Neuronal stem cell (in vitro differentiated cells): ENCODE measurements at places on chromosomes 3 and 15.

DNA sequence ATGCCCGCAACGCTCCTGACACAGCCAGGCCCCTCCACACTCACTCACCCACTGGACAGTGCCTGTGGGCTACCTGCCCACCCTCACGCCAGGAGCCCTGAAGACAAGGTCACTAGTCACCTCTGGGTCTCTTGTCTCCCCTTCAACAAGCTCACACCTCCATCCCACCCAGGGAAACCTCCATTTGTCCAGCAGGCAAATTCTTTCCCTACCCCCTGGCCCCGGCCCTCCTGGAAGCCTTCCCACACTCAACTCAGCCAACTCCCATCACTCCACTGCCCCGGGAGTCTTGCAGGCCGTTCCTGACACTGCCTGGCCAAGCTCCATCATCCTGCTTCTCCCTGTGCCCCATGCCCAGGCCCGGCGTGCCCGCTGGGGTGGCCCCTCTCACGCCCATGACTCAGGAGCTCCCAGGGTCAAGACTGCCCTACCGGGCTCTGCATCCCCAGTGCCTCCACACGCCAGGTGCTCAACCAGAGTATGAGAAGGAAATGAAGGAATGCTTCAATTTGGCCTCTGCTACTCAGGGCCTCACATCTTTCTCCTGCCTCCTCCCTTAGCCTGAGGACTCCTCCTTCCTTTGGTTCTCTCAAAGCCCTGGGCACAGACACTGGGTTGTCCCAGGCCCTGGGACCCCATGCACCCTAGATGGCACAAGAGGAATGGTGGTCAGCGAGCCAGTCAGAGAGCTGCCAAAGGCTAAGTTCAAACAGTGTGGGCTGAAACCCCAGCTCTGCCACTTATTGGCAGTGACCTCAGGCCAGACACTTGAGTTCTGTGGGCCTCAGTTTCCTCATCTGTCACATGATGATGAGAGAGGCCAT is 88.6 kb downstream of the SEC22A start:
- no peak for DNase-seq

GRCh38 chr15:62758126-62758951 is 284.2 kb upstream of the TPM1 start:
- DNase-seq, result peak; percentile 44

GRCh38 chr15:40064231-40064894 is 25.4 kb upstream of the SRP14 start:
- no peak for DNase-seq

GRCh38 chr3:18446149-18446825 is 21.1 kb upstream of the SATB1 start:
- no peak for DNase-seq

DNA sequence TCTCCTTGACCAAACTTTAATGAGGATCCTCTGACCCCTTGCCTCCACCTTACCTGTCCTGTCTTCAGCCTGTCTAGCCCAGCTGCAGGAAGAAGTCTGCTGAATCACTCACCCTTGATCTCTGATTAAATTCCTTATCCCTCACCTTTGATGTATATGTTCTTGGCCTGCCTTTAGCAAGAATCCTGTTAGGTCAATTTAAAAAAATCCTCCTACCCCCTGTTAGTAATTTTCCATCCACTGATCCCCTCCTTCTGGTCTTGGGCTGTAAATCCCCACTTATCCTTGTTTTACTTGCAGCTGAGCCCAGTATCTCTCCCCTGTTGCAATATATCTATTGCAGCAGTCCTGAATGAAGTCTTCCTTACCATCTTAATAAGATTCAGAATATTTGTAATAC is 39.0 kb downstream of the MYH15 start:
- no peak for DNase-seq

DNA sequence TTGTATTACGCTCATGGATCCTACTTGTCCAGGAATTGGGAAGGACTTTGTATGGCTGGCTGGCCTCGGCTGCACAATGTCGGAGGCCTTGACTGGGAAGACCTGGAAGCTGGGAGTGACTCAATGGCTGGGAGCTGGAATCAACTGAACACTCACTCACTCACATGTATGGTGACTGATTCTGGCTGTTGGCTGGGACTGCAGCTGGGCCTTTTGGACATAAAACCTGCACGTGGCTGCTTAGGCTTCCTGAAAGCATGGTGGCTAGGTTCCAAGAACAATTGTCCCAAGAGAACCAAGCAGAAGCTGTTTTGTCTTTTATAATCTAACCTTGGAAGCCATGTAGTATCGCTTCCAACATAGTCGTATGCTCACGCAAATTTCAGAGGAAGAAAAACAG is 38.0 kb upstream of the CMTM8 start:
- no peak for DNase-seq

DNA sequence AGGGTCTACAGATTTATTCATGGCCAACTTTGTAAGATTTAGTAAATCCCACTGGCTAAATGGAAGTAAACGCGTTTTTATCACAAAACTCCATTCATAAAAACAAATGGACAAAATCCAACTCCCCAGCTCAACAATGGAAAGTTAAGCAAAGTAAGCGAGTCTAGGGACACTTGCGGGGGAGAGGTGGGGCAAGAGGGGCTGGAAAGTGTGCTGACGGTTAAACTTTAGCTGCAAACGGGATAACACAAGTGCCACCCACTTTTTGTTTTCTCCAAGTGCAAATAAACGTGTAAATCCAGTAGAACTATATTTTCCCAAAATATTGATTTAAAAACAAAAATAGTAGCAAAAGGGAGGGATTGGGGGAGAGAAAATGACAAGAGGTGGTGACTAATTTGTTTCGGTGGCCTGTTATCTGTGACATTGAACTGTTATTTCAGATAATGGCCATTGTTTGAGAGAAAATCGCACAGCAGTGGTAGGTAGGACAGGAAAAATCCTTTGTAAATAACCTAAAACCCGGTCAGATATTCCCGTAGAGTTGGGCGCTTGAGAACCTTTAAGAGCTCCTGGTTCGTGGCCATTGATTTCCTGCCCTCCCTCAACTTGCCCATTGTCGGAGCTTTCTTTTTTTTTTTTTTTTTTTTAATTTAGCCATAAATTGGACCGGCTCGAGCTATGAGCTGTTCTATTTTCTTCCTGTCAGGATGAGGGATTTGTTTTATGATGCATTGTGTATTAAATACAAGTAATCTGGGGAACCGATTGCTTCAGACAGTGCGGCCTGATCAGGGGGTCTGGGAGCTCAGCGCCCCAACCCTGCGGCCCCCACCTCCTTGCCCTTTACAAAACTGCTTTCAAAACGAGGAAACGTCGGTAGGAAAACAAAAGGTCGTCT is 514.8 kb downstream of the MECOM start:
- DNase-seq, result no peak

GRCh38 chr3:46091741-46092701 is 64.7 kb upstream of the XCR1 start:
- no peak for DNase-seq

DNA sequence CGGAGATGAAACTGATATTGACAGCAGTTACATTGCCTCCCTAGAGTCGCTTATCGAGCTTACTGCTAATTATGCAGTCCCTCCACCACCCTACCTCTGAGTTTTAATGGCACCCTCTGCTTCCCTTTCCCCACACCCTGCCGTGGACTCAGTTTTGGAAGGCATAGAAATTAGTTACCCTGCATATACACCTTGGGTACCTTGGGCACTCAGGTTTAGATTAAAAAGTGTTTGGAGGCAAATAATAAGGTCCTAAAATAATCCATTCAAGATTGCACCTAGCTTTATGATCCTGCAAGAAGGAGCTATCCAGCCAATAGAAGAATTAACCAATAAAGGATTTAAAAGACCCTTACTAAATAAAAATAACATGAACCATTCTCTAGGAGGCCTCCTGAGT is 117.8 kb upstream of the AGBL1 start:
- no peak for DNase-seq

- DNase-seq, result no peak
These were observed 9.1 kb downstream of the ZNF280D start for GRCh38 chr15:56724232-56724631.

DNA sequence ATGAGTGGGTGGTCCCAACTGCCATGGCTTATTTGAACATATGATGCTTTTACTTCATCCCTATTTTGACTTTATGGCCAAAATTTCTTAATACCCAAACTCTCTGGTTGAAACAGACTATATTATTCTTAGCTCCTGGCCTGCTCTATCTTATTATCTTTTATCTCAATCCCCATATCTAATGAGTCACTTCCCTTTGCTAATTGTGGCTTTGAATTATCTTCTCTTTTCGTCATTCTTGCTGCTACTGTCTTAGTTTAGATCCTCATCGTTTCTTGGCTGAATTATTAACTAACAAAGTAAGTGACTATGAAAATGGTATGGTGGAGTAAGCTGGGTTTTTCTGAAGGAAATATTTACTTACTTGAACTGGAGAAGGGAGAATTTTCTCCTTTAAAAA is 28.2 kb upstream of the DNAJC19 start:
- no peak for DNase-seq

DNA sequence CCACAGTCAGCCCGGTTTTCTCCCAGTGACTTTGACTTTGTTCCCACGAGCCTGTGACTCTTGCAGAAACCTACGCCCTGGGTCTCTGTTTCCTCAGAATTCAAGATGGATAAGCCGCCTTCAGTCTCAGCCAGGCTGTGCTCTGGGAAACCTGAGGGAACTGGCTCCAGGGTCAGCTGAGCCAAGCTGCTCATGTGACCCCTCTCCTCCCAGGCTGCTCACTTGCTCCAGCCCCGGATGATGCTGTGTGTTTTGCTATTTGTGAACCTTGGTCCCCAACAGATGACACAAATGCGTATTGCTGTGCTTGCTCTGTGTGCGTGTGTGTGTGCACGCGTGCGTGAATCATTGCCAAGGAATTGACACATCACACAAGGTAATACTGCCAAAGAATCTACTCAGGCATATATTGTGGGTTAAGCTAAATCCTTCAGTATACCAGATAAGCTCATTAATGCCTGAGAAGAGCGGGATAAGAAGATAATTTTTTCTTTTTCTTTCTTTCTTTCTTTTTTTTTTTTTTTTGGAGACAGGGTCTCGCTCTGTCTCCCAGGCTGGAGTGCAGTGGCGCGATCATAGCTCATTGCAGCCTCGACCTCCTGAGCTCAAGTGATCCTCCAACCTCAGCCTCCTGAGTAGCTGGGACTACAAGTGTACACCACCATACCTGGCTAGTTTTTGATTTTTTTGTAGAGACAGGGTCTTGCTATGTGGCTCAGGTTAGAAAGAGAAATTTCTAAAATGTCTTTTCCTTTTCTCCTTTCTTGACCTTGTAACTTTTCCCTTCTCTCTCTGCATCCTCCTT is 29.2 kb upstream of the UMPS start:
- no peak for DNase-seq

- DNase-seq, result no peak
These were observed 22.1 kb upstream of the RAD18 start for GRCh38 chr3:8985411-8985831.

DNA sequence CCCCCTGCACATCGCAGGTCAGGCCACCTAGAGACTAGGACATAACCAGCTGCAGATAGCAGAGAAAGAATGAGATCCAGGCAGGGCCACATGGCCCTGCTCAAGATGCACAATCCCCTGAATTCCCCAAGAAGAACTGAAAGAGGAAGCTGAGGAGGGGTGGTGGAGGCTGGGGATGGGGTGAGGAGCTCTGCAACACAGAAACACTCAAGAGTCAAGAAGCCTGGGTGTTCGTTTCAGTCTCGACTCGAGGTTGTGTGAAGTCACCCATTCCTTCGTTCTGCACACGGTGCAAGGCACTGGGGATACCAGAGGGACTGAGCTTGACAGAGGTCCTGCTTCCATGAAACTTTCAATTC is 62.0 kb downstream of the TLE3 start:
- no peak for DNase-seq

GRCh38 chr3:27880969-27881892 is 159.1 kb upstream of the EOMES start:
- no peak for DNase-seq

- DNase-seq, result no peak
These were observed 527.5 kb downstream of the NAALADL2 start for GRCh38 chr3:175386630-175387029.

DNA sequence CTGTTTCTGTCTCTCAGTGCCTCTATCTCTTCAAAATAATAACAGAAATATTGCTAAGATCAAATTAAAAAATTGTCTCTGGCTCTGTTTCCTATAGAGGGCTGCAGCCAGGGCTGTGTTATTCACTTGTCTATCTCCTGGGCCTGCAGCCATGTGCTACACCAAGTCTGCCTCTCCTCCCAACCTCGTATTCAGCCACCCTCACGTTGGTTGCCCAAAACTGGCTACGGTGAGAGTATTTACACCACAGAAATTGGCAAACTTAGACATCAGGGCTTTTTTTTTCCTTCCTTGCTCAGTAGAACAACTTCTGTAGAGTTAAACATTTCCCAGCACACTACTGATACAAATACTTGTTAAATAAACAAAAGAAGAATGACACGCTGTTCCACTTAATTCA is 320.9 kb upstream of the ICE2 start:
- no peak for DNase-seq

GRCh38 chr3:71694358-71694999 is 30.7 kb downstream of the EIF4E3 start:
- no peak for DNase-seq
